ENCODE measurements at places on chromosomes 16 and 17.

GRCh38 chr17:83009414-83010205, 69.8 kb upstream of the METRNL start:
- DNase-seq = no peak

DNA sequence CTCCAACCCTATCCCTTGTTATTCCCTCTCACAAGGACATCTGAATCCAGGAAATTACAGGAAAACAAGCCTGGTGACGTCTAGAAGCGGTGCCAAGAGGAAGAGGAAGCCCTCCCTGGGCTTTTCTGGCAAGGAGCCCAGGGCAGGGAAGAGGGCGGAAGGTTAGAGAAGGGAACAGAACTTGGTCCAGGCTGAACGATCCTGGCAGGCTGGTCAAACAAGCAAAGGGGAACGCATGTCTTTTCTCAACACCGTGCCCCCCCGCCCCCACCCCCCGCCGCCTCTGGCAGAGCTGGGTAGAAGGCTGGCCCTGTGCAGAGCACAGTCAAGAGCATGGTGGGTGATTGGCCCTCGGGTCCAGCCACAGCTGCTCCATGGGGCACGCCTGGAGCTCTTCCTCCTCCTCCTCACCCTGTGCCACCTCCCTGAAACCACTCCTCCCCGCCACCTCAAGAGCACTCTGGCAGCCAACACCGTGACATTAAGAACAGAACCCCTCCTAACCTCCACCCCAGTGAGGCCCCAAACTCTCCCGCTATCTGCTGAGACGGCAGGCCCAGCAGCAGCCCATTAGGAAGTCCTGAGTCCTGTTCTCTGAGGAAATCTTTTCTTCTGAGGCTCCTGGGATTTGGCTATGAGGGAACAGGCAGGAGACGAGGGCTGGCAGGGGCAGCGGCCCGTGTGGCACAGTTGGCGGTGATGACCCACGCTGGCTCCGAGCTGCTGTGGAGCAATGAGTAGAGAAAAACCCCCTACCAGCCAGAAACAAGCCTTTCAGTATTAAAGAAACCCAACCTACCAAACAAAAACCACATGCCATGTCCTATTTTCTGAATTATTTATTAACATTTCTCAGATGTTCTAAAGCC, 7.3 kb downstream of the C16orf86 start:
- DNase-seq = no peak

DNA sequence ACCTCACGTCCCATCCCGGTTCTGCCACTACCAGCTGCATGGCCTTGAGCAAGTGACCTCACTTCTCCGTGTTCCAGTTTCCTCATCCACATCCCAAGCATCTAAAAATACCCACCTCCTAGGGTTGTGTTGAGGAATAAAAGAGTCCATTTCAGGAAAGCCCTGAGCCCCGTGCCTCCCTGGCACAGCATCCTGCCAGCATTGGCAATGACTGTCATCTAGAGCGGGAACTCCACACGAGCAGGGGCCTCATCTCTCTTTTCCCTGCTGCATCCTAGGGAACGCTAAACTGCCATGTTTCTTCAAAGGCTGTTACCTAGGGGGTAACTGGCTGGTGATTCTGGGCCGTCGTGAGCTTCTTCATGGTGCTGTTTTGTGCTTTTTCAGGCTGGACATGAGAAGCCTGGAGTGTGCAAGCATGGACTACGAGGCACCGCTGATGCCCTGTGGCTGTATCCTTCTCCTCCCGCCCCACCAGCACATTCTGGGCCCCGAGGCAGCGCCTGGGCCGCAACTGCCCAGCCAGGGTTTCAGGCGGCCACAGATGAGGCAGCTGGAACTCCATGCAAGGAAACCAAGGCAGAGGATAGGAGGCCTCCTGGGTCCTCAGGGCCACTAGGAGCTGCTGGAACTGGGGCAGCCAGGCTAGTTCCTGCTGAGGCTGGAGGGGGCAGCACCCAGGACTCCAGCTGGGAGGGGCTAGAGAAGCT, 221.4 kb downstream of the KATNIP start:
- DNase-seq = no peak

DNA sequence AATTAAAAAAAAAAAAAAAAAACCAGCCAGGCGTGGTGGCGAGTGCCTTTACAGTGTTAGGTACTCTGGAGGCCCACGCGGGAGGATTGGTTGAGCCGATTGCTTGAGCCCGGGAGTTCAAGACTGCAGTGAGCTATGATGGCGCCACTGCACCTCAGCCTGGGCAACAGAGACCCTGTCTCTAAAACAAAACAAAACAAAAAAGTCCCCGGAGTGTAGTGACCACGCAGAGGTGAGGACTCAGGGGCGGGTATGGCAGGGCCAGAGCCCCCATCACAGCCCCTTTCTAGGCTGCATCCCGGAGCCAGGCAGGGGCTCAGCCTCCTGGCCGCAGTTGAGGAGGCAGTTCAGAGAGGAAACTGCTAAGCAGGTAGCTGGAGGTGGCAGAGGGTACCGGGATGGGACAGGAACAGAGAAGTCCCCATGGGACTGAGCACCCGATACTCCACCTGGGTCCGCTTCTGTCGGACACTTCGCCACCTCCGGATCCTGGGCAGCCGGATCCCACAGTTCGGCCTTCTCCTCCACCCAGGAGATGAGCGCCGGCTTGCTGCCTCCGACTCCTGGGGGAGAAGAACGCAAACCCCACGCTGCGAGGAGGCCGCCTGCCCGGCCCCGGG, 800 bp downstream of the ZNF747 start:
- DNase-seq = no peak

GRCh38 chr17:28333083-28333746, 2.1 kb downstream of the IFT20 start:
- no peak for DNase-seq

- DNase-seq = no peak
Measured at GRCh38 chr16:74738816-74739215, 35.8 kb downstream of the FA2H start.

All from gastrocnemius medialis (tissue), 4 donors.